ENCODE measurements at places on chromosomes 16 and 17.

- no peak for DNase-seq
These were observed 21.4 kb downstream of the MPRIP start for GRCh38 chr17:17063546-17064122.

DNA sequence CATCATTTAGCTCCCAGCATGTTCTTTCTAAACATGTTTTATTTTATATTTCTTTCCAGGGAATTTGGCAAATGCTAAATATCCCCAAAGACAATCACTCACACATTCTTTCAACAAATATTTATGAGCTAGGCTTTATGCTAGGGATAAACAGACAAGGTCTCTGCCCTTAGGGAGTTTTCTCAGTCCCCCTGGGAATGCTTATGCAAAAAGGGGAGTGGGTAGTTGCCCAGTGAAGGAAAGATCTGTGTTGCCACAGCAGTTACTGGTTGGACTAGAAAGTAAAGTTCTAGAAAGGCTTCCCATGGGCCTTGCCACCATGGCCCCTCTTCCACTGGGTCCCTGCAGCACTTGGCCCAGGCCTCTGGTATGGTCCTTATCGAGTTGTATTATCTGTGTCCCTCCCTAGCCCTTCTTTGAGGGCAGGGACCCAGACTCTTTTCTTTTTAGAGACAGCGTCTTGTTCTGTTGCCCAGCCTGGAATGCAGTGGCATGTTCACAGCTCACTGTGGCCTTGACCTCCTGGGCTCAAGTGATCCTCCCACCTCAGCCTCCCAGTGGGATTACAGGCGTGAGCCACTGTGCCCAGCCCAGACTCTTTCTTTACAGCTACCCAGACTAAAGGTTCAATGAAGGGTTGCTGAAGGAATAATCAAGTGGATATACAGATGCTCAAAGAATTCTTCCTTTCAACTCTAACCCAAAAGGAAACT is 78.0 kb downstream of the YPEL2 start:
- no peak for DNase-seq

DNA sequence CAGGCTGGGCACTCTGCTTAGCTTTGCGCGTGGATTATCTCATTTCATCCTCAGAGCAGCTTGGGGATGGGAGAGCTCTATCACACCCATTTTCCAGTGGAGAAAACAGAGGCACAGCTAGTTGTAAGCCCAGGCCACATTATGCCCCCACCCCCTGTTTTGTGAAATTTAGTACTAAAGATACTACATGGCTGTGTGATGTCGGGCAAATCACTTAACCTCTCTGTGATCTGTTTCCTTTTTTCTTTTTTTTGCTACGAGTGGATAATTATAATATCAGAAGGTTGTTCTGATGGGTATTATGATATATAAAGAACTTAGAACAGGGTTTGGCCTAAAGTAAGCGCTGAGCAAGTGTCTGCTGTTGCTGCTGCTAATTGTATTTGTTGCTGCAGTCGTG is 41.6 kb downstream of the ABAT start:
- no peak for DNase-seq

- DNase-seq, result no peak
These were observed 37.2 kb upstream of the BCAR1 start for GRCh38 chr16:75288596-75289120.

GRCh38 chr17:55654022-55654421 is 68.6 kb downstream of the TMEM100 start:
- DNase-seq, result no peak

DNA sequence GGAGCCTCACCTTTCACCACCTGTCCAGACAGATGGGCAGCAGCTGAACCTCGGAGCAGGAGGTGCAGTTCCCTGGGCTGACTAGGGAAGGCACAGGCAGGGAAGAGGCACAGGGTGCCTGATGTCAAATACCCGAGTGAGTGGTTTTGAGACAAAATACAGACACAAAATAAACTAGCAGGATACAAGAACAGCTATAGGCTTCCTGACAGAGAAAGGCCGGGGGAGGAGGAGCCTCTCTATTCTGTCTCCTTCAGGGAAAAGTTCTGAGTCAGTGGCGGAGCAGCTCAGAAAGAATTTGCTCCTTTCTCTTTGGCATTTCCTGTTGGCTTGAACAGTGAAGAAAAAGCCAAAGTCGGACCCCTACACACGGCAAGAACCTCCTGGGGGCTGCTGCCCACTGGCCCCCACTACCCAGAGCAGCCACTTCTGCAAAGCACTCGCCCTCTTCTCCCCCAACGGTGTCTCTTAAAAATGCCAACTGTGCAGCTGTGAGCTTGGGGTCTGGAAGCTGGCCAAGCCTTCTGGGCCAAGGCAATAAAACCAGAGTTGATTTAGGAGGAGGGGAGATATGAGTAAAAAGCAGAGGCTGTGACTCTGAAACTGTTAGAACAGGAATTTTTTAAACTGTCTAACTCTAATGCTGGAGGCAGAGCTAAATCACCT is 14.4 kb upstream of the FAAP100 start:
- DNase-seq, result peak; percentile 88

All from left hindlimb (tissue), 1 donor.